Left kidney (tissue), 8 donors: ENCODE measurements at places on chromosomes 7 and 10. TPM values are rescaled to one million over a fixed set of nuclear protein-coding genes. Genes with fewer than 3 reads are reported as not detected.

Gene MCM10
- polyA plus RNA-seq = 17.1 TPM

Gene NPC1L1
- polyA plus RNA-seq = 2.3 TPM

Gene ITPRID1
- polyA plus RNA-seq = not detected

Gene CYTH3
- 35.4 TPM for polyA plus RNA-seq

Gene SUV39H2
- 30.1 TPM for polyA plus RNA-seq

Gene HMX2
- polyA plus RNA-seq = 0.75 TPM

Gene PPP1R9A
- polyA plus RNA-seq = 40.1 TPM

Gene HGF
- 2.3 TPM for polyA plus RNA-seq

Gene STN1
- polyA plus RNA-seq = 24.1 TPM

Gene AVL9
- 41.8 TPM for polyA plus RNA-seq

Gene GNGT1
- not detected for polyA plus RNA-seq

Gene DMBT1
- polyA plus RNA-seq = 0.05 TPM

Gene ADCY1
- polyA plus RNA-seq = 3.1 TPM

Gene CYP17A1
- polyA plus RNA-seq = 0.42 TPM

Gene MKI67
- polyA plus RNA-seq = 89.3 TPM

Gene PON2
- polyA plus RNA-seq = 265 TPM

Gene IGFBP1
- polyA plus RNA-seq = 0.17 TPM

Gene MUC3A
- polyA plus RNA-seq = 1.2 TPM

Gene JAKMIP3
- 0.25 TPM for polyA plus RNA-seq

Gene ATP5MK
- 226 TPM for polyA plus RNA-seq

Gene MEOX2
- 1.6 TPM for polyA plus RNA-seq

Gene ITPRIP
- polyA plus RNA-seq = 8.4 TPM

Gene TRIM73
- polyA plus RNA-seq = 7.6 TPM

Gene SUN3
- polyA plus RNA-seq = 0.17 TPM

Gene CISD1
- 56.1 TPM for polyA plus RNA-seq

Gene SEMA3D
- 57.7 TPM for polyA plus RNA-seq

Gene THSD7A
- 86.9 TPM for polyA plus RNA-seq

Gene HEPACAM2
- 5.9 TPM for polyA plus RNA-seq

Gene ENO4
- polyA plus RNA-seq = 5.1 TPM

Gene TRPV5
- polyA plus RNA-seq = 1.5 TPM

Gene SLC13A4
- 6.2 TPM for polyA plus RNA-seq
